ENCODE measurements at places on chromosomes 5 and 9.
A peak's percentile ranks its signal among the peaks of the same experiment; 100 is the strongest.

GRCh38 chr9:113854310-113854709 is 21.8 kb upstream of the ZNF618 start:
- no peak for DNase-seq

- DNase-seq = no peak
These were observed 64.5 kb downstream of the EPB41L4B start for GRCh38 chr9:109256336-109256735.

DNA sequence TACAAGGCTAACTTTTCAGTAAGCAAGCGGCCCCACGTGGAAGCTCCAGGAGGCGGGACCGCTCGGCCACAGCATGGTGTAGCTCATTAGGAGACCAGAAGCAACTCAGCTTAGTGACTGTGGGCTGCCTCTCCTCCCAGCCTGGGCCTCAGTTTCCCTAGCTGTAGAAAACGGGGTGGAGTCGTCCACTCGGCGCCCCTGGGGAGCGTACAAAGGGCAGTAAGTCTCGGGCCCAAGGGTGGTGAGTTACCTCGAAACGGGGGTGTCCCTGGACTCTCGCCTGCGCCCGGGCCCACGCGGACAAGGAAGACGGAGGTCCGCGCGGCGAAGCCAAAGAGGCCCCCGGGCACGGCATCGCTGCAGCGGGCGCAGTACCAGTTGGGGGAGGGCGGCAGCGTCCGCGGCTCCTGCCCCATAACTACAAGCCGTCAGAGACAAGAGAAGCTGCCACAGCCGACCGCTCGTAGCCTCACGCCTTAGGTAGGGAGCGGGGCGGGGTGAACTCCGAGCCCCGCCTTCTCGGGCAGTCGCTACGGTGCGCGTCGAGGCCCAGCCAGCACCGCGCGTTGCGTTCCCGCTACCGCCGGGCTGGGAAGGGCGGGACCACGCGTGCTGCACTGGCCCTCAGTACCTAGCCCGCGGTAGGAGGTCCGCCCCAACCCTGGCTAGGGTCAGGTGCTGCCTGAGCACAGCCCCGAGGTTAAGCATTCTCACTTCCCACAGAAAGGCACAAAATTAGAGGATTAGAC is at the start of gene GEMIN5:
GEMIN5 (minus strand) TSS at position 494 of the 749 bp plus-strand sequence; CDS start at position 416, 78 bp downstream.
- peak; percentile 65 for DNase-seq

DNA sequence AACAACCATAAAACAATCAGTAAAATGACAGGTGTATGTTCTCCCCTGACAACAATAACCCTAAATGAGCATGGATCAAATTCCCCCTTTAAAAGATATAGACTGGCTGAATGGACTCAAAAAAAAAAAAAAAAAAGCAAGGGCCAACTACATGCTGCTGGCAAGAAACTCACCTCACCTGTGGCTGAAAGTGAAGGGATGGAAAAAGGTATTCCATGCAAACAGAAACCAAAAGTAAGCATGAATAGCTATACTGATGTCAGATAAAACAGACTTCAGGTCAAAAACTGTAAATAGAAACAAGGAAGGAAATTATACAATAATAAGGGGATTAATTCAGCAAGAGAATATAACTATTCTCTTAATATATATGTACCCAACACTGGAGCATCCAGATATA is 54.2 kb upstream of the SSBP2 start:
- DNase-seq = no peak

DNA sequence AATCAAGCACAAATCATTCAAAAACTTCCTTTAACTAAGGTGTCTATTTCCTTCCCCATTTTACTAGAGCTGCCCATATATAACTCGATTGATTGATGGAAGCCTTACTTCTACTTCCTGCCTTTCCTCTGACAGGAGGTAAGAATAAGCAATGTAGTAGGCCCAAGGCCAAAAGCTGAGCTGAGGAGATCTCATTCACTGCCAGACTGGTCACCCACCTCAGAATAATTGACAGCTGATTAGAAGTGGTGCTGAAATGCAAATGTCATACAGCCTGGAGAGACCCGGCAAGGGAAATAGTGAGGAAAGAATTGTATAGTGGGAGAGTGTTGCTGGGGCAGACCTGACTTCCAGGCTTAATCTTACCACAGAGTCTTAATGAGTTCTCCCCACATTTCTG is 239.9 kb downstream of the SAXO1 start:
- no peak for DNase-seq

GRCh38 chr9:116817762-116818161 is 130.7 kb downstream of the TRIM32 start:
- no peak for DNase-seq

DNA sequence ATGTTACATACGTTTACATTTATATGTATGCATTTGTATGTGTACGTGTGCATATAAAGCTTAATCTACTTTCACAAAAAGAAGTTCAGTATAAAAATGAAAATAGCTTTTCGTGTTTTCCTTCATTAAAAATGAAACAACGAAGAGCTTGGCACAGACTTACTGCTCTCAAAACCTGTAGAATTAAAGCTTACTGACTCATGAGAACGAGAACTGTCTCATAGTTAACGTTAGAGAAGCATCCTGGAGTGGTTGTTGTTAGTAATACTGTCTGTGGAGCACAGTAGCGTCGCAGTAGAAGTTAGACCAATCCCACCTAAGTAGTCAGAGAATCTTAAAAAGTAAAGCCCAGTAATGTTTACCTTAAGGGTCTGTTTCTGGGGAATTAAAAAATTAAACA is 1.3 kb downstream of the MAT2B start:
- DNase-seq = no peak

GRCh38 chr5:126801992-126802294 is 25.0 kb downstream of the LMNB1 start:
- DNase-seq = no peak

DNA sequence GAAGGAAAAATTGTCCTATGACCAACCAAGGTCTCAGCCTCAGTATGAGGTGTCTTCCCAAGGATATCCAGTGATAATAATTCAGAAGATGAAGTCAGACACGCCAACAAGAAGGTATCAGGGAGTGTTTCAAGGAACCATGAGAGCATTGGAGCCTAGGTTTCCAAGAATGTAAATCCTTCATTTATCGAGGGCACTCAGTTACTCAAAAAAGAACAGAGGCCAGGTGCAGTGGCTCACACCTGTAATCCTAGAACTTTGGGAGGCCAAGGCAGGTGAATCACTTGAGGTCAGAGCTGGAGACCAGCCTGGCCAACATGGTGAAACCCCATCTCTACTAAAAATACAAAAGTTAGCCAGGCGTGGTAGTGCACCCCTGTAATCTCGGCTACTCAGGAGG is 70.8 kb downstream of the PLAC8L1 start:
- no peak for DNase-seq

DNA sequence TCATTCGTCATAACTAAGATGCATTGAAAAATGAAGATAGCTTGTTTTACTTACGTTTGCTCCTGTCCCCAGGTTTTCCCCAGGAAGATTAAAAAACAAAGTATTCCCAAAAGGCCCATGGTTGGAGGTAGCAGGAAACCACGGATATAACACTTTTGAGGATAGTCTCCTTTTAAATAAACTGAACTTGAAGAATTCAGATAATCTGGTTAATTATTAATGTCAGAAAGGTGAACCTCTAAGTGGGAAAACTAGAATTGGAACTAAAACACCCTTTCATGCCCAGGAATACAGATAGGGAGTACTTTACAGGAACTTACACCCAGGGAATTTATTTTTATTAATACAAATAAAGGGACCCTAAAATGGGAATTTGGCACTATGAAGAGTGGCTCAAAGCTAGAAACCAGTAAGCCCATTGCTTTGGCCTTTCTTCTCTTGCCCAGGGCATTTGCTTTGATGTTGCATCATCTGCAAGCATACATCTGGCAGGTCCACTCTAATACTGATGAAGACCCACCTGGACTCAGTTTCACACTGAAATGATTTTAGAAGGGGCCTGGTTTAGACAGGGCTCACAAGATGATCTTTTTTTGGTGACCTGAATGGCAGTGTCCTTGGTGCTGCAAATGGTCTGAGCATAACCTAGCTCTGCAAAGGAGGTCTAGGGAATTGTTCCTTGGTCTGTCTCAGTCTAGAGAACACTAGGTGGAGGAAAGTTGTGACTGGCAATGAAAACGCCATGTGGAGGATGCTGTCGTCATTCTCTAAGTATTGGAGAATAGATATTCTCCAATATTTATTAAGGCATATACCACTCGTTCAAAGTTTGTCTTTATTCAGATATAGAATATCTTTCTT is at the start of gene C5:
C5 (minus strand) TSS at position 148 of the 861 bp plus-strand sequence; CDS start at position 119, 29 bp downstream.
- DNase-seq = no peak

GRCh38 chr5:95822043-95822541 is 434 bp downstream of the GLRX start:
- no peak for DNase-seq

- no peak for DNase-seq
These were observed 10.0 kb upstream of the ZNF131 start for GRCh38 chr5:43110606-43111170.

DNA sequence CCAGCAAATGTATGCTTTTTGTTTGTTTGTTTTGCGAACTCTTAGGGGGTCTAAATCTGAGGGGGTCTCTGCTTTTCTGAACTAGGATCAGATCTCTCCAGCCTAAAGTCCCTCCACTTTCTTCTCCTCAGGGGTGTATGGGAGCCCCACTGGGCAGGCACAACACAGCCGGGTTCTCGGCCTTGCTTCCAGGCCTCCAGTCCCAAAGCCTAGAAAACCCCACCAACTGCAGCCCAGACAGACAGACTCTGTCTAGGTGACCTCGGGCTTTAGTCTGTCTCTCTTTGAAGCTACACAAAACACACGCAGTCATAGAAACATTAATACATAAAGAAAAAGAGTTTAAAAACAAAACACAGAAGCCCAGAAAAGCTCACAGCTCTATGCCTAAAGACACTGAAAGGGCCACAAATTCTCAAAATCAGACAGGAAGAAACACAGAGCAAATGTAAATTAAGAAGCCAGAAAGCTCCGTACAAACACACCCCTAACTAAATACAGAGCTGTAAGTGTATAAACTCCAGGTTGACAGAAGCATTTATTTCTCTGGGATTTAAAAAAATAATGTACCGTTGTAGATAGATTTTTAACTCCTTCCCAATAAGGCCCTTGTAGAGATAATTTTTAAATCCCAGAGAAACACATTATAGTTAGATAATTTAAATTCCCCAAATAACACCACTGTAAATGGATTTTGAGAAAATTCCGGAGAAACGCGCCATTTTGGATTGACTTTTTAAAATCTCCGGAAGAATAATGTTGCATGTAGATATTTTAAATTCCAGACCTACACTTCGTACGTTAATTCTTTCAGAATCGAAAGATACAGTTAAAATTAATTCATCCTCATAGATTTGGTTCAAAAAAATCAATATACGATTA is 2.0 kb downstream of the PITX1 start:
- DNase-seq = no peak

DNA sequence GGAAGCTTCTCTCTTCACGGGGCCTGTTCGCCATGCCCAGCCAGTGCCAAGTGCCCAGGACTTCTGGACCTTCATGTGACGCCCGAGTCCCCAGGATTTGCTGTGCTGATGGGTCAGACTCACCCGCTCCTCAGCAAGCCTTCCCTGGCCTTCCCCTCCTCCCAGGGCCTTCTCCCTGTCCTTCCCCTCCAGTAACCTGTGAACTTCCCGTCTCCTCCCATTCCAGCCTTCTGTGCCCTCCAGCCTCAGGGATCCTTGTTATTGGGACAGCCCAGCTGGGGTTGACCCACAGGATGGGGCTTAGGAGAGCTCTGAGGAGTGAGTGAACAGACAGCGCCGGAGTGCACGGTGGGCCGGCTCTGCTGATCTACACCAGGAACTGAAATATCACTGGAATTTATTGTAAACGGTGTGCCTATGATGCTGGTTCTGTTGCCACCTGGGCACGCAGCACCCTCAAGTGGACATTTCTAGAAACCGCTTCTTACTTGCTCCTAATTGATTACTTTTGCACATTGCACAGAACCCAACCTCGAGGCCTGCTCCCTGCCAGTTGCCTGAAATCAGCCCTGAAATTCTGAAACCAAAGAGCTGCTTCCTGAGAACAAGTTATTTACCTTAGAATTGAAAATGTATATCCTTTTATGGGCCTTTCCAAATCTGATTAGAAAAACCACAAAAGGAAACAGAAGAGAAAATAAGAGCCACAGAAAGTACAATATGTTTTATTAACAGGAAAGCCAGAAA is 1.5 kb downstream of the SPAAR start:
- no peak for DNase-seq

DNA sequence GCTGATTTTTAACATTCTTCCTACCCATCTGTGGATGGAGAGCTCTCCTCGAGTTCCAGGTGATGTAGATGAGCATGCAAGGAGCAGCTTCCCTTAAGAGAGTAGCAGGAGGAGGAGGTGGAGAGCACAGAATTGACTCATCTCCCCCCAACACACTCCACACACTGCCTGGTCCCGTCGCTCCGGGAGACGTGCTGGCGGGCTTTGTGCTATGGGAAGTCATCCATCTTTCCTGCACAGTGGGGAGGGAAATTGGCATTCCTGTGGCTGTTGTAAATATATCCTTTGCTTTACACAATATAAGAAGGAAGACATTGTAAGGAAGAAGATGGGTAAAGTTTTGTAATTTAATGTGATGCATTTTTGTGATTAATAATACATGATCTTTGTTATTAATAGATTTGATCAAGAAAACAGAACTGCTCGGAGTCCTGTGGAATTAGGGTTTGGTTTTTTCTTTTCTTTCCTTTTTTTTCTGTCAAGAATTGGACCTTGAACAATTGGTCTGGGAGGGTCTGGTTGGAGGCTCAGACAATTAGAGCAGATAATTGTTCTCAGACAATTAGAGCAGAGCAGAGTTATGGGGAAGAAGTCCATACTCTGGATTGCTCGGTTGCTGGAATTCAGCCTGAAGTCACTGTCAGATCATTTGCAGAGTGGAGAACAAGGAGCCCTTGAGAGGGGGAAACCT is 297.8 kb downstream of the GADD45G start:
- no peak for DNase-seq

DNA sequence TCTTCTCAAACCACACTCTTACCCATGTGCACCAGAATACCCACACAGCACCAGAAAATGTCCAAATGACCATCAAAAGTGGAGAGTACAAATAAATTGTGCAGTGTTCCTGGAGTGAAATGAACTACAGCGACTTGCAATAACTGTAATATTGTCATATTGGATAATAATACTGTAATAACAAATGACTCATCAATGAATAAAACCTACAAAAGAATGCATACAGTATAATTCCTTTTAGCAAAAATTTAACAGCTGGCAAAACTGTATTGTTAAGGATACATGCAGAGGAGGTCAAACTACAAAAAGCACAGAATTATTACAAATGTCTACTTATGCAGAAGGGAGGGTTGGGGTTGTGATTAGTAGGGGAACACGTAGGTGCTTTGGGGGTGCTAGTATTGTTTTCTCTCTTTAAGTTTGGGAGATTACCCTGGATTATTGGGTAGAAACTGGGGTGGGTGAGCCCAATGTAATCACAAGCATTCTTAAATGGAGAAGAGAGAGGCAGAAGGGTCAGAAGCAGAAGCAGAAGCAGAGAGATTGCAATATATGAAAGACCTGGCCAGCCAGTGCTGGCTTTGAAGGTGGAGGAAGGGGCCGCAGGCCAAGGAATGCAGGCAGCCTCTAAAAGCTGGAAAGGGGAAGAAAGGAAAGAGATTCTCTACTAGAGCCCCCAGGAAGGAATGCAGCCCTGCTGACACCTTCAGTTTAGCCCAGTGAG is 21.8 kb downstream of the IRF1 start:
- DNase-seq = no peak

All from stimulated activated CD8-positive, alpha-beta memory T cell treated with anti-CD3 and anti-CD28 coated beads, Interleukin-15, amount 100 ng/mL, for 24 hours (primary cell).